ENCODE measurements at places on chromosomes 5 and 9.

GRCh38 chr9:74277532-74277931, 219.6 kb upstream of the RORB start:
- no peak for DNase-seq

DNA sequence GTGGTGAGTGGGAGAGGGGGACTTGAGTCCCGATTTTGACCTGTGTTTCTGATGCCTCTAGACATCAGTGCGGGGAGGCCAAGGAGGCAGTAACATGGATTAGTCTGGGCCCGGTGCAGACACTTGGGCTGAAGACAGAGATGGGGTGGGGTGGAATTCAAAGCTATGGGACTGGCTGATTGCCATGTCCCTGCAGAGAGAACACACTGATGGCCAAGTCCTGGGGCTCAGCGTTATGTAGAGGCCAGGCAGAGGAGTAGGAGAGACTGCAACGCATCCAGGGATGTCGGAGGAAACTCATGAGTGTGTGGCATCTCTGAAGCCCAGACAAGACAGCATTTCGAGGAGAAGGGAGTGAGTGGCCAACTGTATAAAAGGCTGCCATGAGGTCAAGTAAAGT, 30.1 kb downstream of the PSD2 start:
- DNase-seq: no peak

DNA sequence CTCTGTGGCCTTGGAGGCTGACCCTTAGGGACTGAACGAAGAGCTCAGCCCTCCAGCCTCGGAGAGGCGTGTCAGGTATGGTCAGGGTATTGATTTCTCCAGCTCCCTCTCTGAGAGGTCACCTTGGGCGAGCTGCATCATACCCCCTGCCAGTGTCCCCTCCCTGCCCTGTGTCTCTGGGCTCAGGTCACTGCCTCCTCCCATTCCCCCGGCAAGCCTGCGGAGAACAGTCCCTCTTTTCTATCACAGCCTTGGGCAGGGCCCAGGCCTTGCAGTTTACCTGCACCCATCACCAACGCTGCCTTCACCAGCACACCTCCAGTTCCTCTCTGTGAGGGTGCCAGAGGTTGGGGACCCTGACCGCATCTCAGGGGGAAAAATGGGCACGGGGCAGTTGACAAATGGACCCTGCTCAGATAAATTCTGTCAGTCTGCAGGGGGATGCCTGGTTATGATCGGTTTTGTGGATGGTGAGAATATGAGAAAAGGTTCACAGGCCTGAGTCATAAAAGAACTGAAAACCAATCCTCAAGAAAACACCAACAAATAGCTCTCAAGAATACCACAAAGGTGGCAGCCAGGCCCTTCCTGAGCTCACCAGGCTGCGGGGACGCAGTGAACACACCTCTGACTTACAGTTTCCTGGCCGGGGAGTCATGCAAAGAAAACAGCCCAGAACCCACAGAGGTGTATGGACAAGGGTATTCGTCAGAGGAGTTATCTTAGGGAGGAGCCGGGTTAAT, 24.7 kb upstream of the RXRA start:
- DNase-seq: peak; percentile 27

GRCh38 chr9:95857124-95857523, 18.4 kb upstream of the ERCC6L2 start:
- DNase-seq: peak; percentile 53

- no peak for DNase-seq
Observed at GRCh38 chr5:27978322-27978721, 939.9 kb upstream of the CDH9 start.

DNA sequence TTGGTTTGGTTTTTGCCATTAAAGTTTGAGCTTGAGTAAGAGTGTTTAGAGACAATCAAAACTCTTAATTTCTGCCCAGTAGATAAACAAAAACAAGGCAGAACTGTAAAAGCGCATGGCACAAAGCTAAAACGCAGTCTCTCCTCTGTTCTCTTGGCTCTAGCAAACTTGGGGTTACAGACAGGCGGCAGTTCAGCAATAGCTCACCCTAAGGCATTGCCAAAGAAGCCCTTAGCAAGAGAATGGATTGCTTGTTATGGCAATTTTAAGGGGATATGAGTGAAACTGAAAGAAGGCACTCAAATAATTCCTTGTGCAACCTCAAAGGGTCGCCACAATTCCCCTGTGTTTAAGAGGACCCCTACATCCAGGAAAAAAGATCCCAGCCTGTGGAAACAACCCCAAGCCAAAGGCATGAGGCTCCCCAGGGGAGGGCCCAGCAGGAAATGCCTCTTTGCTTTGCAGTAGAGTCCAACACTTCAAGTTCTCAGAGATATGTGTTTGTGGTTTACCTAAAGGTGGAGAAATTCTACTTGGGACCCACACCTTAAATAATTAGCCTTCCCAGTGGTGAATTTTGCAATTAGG, 317.0 kb upstream of the MPDZ start:
- no peak for DNase-seq

- peak; percentile 68 for DNase-seq
Observed at GRCh38 chr5:11903614-11904264, 507 bp downstream of the CTNND2 start.

GRCh38 chr9:130128251-130128650, 44.0 kb upstream of the NCS1 start:
- DNase-seq: no peak

GRCh38 chr5:38996123-38996522, 78.1 kb downstream of the RICTOR start:
- DNase-seq: no peak

DNA sequence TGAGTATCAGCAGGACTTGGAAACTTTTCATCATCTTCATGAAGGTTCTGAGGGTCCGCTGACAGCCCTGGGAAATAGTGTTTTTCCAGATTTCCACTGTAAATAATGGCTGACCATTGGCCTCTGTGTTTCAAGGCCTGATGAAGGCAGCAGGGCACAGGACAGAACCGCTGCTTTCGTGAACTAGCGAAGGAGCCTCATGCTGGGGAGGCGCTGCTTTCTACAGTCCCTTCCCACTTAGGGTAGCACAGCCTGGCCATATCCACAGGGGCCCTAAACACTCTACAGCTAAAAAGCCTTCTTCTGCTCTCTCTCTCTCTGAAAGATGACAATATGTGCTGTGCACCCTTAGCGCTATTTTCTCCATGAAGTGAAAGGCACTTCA, 118.2 kb downstream of the MED27 start:
- DNase-seq: no peak

GRCh38 chr9:21434202-21435014, 5.8 kb upstream of the IFNA1 start:
- peak; percentile 16 for DNase-seq

DNA sequence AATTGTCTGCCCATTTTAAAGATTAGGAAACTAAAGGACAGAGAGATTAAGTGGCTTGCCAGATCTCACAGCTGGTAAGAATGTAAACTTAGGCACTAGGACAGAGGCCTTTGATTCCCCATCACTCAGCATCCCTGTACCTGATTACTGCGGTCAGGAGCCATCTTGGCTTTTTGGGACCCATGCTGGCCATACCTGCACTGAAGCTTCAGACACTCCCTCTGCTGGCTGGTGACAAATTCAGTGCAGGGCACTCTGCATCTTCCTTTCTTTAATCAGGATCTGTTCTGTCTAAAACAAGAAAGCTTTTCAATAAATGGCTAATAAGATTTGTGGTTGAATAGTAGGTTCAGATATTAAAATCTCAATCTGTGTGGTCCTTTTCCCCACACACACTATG, 215.5 kb upstream of the RORB start:
- no peak for DNase-seq

- DNase-seq: no peak
Observed at GRCh38 chr9:35820076-35820475, 5.2 kb upstream of the HINT2 start.

DNA sequence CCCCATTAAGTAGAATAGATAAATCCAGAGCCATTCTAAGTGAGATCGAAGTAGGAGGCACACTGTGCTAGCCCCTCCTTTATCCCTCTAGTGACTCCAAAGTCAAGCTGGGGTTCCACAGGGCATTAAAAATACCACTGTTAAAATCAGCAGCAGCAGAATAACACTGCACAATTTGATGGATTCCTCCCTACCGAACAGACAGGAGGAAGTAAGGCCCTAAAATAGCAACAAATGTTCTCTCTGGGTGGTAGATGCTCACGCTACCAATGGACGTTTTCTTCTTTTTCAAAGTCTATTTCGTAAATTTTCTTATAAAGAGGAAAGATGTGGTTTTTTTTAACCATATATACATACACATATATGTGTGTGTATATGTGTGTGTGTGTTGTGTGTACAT, 54.4 kb downstream of the FBXW11 start:
- no peak for DNase-seq

DNA sequence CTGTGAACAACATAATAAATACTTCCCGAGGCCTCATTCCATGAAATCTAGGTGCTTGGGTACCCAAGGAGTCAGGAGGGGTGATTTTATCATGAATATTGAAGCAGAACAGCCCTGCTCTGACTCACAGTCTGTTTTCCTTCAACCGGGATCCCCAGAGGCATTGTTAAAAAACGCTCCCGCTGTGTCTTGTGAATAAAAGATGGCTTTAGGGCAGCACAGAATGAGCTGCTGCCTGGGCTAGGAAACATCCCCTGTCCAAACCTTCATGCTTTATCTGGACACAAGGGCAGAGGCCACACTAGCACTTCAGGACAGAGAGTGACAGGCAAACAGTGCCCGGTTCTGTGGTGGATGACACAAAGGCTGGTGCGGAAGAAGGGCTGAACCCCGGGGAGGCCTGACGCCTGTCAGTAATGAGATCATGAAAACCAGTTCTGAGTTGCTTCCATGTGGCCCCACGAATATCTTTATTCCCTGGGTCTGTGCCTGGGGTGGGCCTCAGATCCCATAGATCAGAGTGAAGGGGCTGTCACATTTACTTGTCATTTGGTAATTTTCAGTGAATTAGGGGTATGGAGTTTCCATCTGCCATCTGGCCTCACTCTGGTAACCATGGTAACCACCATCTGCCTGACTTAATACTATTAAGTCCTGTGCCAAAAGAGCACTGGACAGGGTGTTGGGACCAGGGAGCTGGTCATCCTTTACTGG, 2.6 kb downstream of the IGFBPL1 start:
- DNase-seq: peak; percentile 91

DNA sequence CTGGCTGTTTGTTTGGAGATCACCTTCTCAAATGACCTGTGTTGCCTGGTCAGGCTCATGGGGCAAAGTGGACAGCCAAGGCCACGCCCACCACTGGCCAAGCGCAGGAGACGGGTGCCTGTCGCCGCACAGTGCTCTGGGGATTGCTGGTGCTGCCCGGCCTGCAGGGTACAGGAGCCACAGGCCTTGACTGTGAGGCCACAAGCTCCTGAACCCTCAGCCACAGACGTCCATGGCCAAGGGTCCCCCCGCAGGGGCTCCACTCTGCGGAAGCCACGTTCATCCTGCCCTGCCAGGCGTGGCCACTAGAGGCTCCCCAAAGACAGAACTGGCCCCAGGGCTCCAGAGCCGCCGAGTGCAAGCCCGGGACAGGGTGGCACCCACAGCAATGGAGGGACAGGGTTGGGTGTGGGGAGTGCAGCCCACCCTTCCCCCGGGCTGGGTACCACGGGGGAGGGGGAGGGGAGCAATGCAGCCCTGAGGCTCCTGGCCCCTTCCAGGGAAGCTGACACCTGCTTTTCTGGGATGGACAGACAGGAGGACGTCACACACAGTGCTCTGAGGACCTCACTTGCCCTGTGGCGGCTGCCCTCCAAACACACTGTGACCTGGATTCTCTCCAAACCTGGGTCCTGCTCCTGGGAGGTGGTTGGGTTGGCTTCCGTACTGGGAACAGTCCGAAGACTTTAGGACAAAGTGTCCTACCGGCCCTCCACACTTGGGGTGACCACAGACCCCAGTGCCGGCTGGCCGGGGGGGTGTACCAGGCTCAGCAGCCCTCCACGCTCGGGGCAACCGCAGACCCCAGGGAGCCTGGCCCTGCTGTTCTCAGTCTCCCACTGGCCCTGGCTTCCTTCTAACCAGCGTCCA, 21.5 kb downstream of the TPPP start:
- peak; percentile 92 for DNase-seq

DNA sequence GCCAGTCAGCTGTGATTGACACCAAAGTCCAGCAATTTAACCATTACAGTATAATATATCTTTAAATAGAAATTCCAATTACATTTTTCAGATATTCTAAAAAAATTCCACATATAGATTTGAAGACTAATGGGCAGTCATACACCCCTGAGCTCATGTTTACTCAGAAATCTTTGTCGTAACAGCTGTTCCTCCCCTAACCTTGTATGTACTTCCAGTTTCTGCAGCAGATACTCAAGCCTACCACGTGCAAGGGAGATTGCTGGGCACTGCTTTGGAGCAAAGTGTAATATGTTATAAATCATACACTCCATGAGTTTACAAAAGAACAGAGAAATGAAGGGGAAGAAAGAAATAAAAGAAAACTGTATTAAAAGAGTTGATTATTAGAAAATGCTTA, 241.2 kb downstream of the TRIM32 start:
- no peak for DNase-seq

- DNase-seq: no peak
Observed at GRCh38 chr5:91474201-91474600, 91.1 kb upstream of the ARRDC3 start.

DNA sequence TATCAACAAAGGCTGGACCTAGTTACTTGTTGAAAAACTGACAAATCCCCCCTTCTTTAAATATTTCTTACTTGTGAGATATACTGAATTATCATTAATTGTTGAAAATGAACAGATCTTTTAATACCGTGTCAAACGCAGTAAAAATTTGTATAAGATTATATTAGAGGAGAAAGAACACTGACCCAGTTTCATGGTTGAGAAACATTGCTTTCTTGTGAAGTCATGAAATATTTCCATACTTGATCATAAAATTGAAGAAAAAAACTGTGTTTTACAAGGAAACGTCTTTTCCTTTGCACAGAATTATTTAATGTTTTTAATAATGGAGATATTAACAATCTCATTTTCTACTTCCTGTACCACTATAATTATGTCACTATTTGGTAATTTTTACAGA, 45.8 kb downstream of the MOCS2 start:
- no peak for DNase-seq

All from SK-N-SH (cell line).